Smooth muscle cell of the coronary artery (primary cell): ENCODE measurements at places on chromosomes 12 and 14. TPM values are rescaled to one million over a fixed set of nuclear protein-coding genes. Genes with fewer than 3 reads are reported as not detected.

Gene ELK3
- 2.9 and 10.8 TPM in 2 replicates for total RNA-seq

Gene RIPK3
- total RNA-seq: 0.23 and 9.4 TPM in 2 replicates

Gene GALNT8
- under 0.01 TPM in 1 of 2 replicates, not detected in the other for total RNA-seq

Gene OR4K15
- total RNA-seq: not detected in 2 replicates

Gene ESPL1
- 0.70 and 1.2 TPM in 2 replicates for total RNA-seq

Gene OAS2
- 4.0 and 6.7 TPM in 2 replicates for total RNA-seq

Gene INTS13
- 23.5 and 28.6 TPM in 2 replicates for total RNA-seq

Gene DTX1
- total RNA-seq: under 0.01 and 0.15 TPM in 2 replicates

Gene EPYC
- total RNA-seq: not detected in 2 replicates

Gene IFI27L1
- 17.4 and 40.3 TPM in 2 replicates for total RNA-seq

Gene DAO
- total RNA-seq: under 0.01 TPM in 1 of 2 replicates, not detected in the other

Gene G2E3
- total RNA-seq: 13.6 and 14.4 TPM in 2 replicates

Gene FKBP4
- 38.3 and 44.9 TPM in 2 replicates for total RNA-seq

Gene AGAP2
- 0.23 and 0.30 TPM in 2 replicates for total RNA-seq

Gene CLEC9A
- not detected in 2 replicates for total RNA-seq

Gene TAS2R30
- 2.0 and 3.0 TPM in 2 replicates for total RNA-seq

Gene CYP27B1
- total RNA-seq: 0.68 TPM in 1 of 2 replicates, not detected in the other

Gene CABP1
- total RNA-seq: 0.82 and 0.83 TPM in 2 replicates

Gene STXBP6
- total RNA-seq: 0.68 and 13.2 TPM in 2 replicates

Gene LRRC10
- not detected in 2 replicates for total RNA-seq

Gene SERPINA5
- 0.12 and 2.3 TPM in 2 replicates for total RNA-seq

Gene P2RX2
- total RNA-seq: not detected in 2 replicates

Gene KRT74
- total RNA-seq: not detected in 2 replicates

Gene FAM186B
- total RNA-seq: 0.12 and 0.23 TPM in 2 replicates

Gene DPF3
- total RNA-seq: 2.0 and 8.9 TPM in 2 replicates

Gene KRT77
- total RNA-seq: not detected in 2 replicates

Gene POP5
- total RNA-seq: 52.2 and 60.1 TPM in 2 replicates

Gene HOXC12
- total RNA-seq: not detected in 2 replicates

Gene VRTN
- total RNA-seq: not detected in 2 replicates

Gene CFAP251
- 1.5 and 2.3 TPM in 2 replicates for total RNA-seq

Gene CEP290
- total RNA-seq: 5.7 and 8.1 TPM in 2 replicates

Gene KRT78
- total RNA-seq: not detected in 2 replicates

Gene HOXC9
- 0.08 TPM in 1 of 2 replicates, not detected in the other for total RNA-seq

Gene GYS2
- total RNA-seq: not detected in 2 replicates

Gene KRT82
- total RNA-seq: not detected in 2 replicates

Gene CTSG
- not detected in 2 replicates for total RNA-seq

Gene PIWIL1
- not detected in 2 replicates for total RNA-seq

Gene PCED1B
- 0.12 and 1.2 TPM in 2 replicates for total RNA-seq

Gene PSMA3
- 28.7 and 75.8 TPM in 2 replicates for total RNA-seq

Gene PMEL
- total RNA-seq: 0.23 and 0.90 TPM in 2 replicates

Gene LYZ
- 0.08 TPM in 1 of 2 replicates, not detected in the other for total RNA-seq

Gene OVCH1
- 0.70 TPM in 1 of 2 replicates, not detected in the other for total RNA-seq

Gene GLS2
- total RNA-seq: 0.38 TPM in 1 of 2 replicates, not detected in the other

Gene HCFC2
- total RNA-seq: 19.8 and 20.0 TPM in 2 replicates

Gene FGF6
- not detected in 2 replicates for total RNA-seq
